Kidney (tissue), 22 donors: ENCODE measurements at places on chromosomes 13 and 19.

DNA sequence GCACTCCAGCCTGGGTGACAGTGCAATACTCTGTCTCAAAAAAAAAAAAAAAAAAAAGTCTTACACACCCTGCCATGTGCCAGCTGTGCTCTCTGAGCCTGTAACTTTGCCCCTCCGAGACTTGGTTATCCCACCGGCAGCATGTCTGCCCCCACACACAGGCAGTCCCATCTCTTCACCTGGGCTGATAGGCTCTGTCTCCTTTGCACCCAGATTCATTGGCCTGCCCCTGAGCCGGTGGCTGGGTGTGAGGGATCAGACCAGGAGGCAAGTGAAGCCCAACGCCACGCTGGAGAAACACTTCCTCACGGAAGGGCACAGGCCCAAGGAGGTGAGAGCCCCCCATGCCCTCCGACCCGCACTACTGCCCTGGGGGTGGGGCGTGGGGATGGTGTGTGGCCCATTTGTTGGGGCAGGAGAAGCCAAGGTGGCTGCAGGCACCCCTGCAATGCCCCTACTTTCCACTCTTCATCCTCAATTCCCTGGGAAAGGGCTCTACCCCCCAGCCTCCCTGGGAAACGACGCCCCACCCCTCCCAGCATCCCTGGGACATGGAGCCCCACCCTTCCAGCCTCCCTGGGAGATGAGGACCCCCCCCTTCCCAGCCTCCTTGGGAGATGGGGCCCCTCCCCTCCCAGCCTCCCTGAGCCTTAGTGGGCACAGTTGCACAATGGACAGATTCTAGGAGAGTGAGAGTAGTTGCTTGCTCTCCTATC is 45.3 kb downstream of the CERS4 start:
- no peak for DNase-seq

- no peak for DNase-seq
Measured at GRCh38 chr19:15225760-15226159, 6.5 kb downstream of the EPHX3 start.

GRCh38 chr13:97538203-97538602 is 104.2 kb downstream of the RAP2A start:
- DNase-seq: no peak

DNA sequence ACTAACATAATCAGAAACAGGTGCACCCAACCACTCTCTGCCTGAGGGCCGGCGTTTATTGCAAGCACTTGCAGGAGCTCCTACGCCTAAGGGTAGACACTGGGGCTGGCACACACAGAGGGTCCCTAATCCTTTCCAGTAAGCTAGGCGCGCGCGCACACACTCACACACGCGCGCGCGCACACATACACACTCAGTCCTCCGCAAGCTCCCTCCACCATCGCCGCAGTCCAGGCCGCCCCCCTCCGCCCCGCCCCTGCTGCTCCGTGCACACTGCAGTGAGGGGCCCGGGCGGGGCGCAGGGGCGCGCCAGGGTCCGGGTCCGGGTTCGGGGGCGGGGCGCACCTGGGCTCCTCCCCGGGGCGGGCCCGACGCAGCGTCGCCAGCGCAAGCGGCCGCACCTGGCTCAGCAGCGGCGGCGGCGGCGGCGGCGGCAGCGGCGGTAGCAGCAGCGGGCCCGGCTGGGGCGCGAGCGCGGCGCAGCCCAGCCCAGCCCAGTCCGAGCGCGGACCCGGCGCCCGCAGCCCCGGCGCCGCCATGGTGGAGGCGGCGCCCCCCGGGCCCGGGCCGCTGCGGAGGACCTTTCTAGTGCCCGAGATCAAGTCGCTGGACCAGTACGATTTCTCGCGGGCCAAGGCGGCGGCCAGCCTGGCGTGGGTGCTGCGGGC is at the start of gene CAMSAP3:
Gene CAMSAP3 (plus strand): TSS at position 398 of the 668 bp plus-strand sequence. CDS start 140 bp downstream, at position 538.
- peak; percentile 83 for DNase-seq

GRCh38 chr13:33316890-33317289 is 31.3 kb upstream of the STARD13 start:
- no peak for DNase-seq

GRCh38 chr13:40550130-40550529 is 116.3 kb downstream of the FOXO1 start:
- no peak for DNase-seq

- DNase-seq: no peak
Measured at GRCh38 chr13:30880151-30880855, 25.8 kb upstream of the MEDAG start.

- DNase-seq: no peak
Measured at GRCh38 chr19:5025027-5025426, 56.1 kb downstream of the KDM4B start.

DNA sequence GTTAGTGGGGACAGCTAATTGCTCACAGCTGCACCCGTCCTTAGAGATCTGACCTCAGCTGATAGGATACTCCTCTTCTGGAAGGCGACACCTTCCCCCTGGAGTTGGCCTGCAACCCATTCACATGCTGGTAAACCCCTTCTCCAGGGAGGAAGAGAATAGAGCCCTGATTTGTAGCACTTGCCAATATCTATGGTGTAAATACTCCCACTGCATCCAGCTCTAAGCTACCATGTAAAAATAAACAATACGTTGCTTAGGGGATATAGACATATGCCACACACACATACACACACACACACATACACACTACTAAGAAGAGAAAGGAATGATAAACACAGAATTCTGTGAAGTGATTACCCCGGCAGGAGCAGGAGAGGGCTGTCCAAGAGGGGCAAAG is 49.4 kb upstream of the KCTD15 start:
- no peak for DNase-seq

GRCh38 chr13:111548805-111549204 is 228.4 kb downstream of the TEX29 start:
- no peak for DNase-seq

- no peak for DNase-seq
Measured at GRCh38 chr13:110413016-110413675, 106.1 kb downstream of the COL4A2 start.

DNA sequence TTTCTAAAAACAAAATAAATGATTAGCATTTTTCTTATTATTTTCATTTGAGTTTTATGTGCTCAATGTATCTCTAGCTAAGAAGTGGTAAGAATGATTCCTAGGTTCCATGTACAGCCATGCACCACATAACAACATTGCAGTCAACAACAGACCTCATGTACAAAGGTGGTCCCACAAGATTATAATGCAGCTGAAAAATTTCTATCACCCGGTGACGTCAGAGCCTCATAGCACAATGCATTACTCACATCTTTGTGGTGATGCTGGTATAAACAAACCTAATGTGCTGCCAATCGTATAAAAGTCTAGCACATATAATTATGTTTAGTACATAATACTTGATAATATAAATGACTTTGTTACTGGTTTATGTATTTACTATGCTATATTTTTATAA is 120.5 kb downstream of the SLC7A1 start:
- DNase-seq: no peak

- DNase-seq: no peak
Measured at GRCh38 chr19:13705928-13706447, 58.3 kb upstream of the MRI1 start.

DNA sequence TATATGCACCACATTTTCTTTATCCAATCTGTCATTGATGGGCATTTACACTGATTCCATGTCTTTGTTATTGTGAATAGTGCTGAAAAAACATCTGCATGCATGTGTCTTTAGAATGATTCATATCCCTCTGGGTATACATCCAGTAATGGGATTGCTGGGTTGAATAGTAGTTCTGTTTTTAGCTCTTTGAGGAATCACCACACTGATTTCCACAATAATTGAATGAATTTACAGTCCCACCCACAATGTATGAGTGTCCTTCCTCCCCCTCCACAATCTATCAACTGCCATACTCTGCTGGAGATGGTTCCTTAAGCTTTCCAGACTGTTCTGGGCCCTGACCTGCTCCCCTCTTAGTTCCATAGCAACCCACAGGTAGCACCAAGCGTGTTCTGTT is 667.0 kb downstream of the LIG4 start:
- no peak for DNase-seq

DNA sequence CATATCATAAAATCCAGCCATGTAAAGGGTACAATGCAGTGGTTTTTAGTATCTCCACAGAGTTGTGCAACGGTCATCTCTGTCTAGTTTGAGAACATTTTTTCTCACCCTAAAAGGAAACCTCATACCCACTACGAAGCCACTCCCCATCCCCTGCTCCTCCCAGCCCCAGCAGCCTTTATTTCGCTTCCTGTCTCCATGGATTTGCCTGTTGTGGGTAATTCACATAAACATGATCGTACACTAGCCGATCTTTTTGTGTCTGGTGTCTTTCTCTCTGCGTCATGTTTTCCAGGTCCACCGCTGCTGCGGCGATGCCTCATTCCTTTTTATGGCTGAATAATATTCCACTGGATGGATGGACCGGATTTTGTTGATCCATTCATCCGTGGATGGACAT is 28.6 kb downstream of the BICRA start:
- DNase-seq: no peak

GRCh38 chr19:18278521-18279265 is 2.7 kb downstream of the JUND start:
- DNase-seq: peak; percentile 74

DNA sequence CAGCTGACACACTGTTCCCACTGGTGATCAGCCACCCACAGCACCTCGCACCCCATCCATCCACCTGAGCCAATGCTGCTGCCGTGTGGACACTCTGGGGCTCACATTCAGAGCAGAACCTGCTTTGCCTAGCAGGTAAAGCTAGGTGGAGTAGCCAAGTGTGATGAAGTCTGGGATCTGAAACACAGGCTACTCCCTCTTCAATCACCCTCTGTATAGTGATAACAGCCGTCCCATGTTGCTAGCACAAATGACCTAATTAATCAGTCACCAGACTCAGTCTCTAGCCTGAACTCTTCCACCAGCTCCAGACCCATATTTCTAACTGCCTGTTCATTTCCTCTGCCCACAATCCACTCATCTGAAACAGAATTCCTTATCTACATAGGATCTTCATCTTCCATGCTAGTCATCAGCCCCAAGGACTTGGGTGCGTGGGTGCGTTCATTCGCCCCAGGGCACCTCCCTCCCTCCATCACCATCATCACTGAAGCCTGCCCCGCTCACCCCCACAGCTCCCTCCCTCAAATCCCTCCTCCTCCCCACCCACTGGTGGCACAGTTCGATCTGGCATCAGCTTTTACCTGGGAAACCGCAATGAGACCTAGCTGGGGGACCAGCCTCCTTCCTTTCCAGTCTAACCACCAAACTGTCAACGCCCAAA is 19.8 kb downstream of the STK24 start:
- DNase-seq: peak; percentile 63
